Stimulated activated CD8-positive, alpha-beta memory T cell treated with anti-CD3 and anti-CD28 coated beads, Interleukin-4, amount 100 ng/mL, for 4 hours (primary cell): ENCODE measurements at places on chromosomes 13 and 19.

GRCh38 chr13:91319996-91320395, 27.5 kb upstream of the MIR17HG start:
- DNase-seq: no peak

DNA sequence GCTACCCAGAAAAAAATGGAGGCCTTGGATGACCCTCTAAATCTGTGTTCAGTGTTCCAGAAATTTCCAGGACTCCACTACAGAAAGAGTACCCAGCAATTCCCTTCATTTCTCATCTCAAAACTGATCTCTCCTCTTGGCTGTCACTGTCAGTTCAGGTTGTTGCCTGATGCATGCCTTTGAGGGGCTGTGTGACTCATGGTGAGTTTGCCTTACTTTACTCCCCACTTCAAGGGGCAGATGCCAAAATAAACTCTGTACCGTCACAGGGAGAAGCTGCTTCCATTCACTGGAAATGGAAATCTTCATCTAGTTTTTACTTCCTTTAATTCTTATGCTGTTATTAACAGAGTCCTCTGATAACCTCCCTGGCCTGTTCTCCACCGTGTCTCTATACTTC, 1075.0 kb downstream of the DIAPH3 start:
- no peak for DNase-seq

- DNase-seq: no peak
Observed at GRCh38 chr13:51284339-51284738, 55.2 kb upstream of the SERPINE3 start.

GRCh38 chr19:7349961-7350711, 1.4 kb downstream of the ARHGEF18 start:
- no peak for DNase-seq

DNA sequence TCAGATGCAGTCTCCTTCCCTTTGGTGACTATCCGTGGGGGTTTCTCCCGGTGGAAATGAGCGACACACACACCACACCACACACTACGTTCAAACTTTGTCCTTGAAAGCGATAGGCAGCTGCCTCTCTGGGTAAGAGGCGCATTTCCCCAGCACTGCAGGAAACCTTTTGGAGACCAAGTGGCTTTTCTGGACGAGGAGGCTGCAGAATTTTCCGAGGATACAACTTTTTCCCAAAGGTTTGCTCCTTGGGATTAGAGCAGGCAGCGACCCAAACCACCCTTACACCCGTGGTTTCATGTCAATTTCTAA, 38.2 kb upstream of the FLT1 start:
- no peak for DNase-seq

- DNase-seq: no peak
Observed at GRCh38 chr13:77861741-77862140, 56.9 kb downstream of the EDNRB start.

- DNase-seq: no peak
Observed at GRCh38 chr13:25901460-25902376, 150.1 kb downstream of the SHISA2 start.

GRCh38 chr19:35673121-35673804, 6.9 kb downstream of the UPK1A start:
- peak; percentile 12 for DNase-seq

GRCh38 chr13:65943708-65944107, 1286.4 kb downstream of the PCDH9 start:
- no peak for DNase-seq

- DNase-seq: no peak
Observed at GRCh38 chr13:45199711-45200110, 1.1 kb downstream of the KCTD4 start.

DNA sequence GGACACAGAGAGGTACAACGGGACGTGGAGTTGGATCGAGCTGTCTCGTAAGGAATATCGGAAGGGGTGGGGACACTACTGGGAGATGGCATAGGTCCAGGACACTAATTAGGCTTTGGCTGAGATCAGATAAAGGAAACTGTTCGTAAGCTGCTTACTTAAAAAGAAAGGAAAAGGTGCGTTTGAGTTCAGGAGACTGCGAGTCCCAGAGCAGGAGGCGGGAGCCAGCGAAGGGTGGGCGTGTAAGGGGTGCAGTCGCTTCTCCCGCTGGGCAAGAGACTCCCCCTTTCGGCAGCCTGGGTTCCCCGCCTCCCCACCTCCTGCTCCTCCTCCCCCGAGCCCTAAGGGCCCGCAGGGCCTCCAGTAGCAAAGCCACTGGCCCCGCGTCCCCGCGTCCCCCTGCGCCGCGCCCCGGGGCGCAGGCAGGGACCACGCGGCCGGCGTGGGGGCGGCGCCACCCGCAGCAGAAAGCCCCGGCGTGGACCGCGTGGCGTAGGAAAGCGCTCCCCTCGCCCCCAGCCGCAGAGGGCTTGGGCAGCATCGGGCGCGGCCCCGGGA, 547 bp downstream of the ABCC4 start:
- DNase-seq: peak; percentile 29

GRCh38 chr13:43782686-43783085, 4.1 kb downstream of the ENOX1 start:
- DNase-seq: no peak

- DNase-seq: no peak
Observed at GRCh38 chr13:49395451-49395865, 48.4 kb downstream of the CAB39L start.

GRCh38 chr19:38034492-38034860, 127.5 kb downstream of the SIPA1L3 start:
- no peak for DNase-seq

GRCh38 chr19:3409346-3410064, 43.1 kb downstream of the NFIC start:
- DNase-seq: no peak

- DNase-seq: no peak
Observed at GRCh38 chr13:99542788-99543406, 41.6 kb downstream of the TM9SF2 start.

DNA sequence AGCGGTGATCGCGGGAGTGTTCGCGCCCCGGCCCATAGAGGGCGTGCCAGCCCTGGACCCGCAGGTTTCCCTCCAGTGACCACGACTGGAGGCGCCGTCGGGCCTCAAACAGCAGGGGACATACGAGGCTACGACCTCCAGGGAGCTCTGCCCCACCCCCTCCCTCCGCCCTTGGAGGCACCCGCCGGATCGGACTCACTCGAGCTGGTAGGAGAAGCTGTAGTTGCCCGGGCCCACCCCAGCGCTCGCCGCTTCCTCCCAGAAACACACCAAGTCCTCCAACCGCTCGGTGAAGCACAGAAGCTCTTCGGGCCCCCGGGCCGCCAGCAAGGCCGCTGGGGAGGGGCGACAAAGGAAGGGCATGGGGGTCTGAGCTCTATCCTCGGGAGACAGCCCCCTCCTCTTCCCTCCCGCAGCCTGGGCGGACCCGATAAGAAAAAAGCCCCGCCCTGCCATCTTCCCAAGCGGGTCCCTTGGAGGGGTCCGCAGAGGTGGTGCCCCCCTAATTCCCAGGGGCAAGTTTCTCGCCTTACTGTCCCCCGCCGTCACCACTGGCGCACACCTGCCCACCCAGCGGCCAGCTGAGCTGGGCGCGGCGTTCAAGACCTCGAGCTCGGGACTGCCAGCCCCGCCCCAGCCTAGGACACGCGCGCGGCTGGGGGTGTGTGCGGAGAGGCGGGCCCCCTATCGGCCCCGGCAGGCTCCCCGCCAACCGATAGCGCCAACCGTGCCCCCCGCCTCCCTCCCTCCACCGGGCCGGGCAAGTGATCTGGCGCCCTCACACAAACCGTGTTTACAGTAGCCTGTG, 1.0 kb downstream of the EPOR start:
- no peak for DNase-seq

DNA sequence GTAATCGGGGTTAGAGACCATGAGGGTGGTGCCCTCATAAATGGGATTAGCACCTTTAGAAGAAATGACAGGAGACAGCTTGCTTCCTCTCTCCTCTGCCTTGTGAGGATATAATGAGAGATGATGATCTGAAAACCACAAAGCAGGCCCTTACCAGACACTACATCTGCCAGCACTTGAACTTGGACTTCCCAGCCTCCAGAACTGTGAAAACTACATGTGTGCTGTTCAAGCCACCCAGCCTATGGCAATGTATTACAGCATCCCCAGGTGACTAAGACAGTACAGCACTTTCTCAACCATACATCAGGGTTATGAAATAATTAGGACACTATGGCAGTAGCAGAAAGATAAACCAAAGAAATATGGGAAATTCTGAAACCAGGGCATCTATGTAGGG, 7.4 kb downstream of the ZNF564 start:
- no peak for DNase-seq

DNA sequence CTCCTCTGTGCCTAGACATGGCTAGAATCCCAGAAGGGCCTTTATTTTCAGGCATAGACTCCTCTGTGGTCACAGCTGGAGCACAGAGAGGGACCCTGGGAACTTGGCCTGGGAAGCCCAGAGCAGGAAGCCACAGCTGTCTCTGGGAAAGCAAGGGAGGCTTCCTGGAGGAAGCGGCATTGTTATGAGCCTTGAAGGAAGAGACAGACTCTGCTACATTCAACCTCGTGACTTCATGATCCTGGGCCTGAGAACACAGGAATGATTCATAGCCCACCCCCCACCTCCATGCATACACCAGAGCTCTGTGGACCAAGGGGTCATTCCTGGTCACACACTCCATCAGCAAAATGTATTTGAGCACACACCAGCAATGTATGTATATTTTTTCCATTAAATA, 8.6 kb downstream of the RDH8 start:
- DNase-seq: no peak

GRCh38 chr19:43725468-43725867, 9.6 kb downstream of the IRGC start:
- no peak for DNase-seq

GRCh38 chr13:98976941-98977340, 923 bp downstream of the DOCK9 start:
- no peak for DNase-seq

DNA sequence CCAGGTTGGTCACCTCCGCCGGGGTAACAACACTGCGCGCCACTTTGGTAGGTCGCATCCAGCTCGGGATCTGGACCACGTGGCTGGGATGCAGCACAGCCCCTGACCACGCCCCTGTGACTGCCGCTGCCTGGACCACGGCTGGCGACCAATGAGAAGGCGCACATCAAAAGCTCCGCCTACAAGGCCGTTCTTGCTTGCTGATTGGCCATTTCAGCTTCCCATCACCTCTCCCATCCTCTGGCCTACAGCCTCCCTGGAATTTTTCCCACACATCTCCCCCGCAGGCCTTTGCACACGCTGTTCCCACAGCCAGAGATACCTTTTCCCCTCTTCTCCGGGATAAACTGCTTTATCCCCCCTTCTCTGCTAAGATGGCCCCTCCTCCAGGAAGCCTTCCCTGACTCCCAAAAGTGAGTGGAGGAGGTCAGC, 12.5 kb upstream of the MAP1S start:
- no peak for DNase-seq

DNA sequence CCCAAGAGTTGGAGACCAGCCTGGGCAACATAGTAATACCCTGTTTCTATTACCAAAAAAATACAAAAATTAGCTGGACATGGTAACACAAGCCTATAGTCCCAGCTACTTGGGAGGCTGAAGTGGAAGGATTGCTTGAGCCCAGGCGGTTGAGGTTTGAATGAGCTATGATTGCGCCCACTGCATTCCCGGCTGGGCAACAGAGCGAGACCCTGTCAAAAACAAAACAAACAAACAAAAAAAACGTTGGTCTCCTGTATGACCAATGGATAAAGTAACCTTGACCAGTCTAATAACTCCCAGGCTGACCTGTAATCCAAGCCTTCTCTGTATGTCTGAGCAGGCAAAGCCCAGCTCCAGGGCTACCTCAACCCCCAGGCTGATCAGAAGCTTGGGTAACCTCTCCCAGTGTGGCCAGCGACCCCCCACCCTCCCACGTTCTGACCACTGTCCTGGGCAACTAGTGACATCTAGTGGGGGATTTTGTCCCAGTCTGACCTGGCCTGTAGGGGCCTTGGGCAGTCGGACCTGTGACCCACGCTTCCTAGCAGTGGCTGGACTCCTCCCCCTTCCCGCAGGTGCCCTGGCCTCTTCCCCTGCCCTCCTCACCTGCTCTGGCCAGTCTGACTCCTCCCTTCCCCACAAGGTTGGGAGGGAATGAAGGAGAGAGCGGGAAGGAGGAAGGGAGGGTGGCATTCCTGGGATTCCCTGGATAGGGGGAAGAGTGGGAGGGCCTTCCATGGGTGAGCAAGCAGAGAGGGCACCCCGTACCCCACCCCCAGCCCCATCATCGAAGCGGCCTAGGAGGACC, 1.0 kb upstream of the BCAM start:
- DNase-seq: no peak

GRCh38 chr13:32538143-32538620, 413 bp downstream of the N4BP2L2 start:
- DNase-seq: no peak

- DNase-seq: no peak
Observed at GRCh38 chr19:44498988-44499387, 1.3 kb downstream of the ZNF180 start.

DNA sequence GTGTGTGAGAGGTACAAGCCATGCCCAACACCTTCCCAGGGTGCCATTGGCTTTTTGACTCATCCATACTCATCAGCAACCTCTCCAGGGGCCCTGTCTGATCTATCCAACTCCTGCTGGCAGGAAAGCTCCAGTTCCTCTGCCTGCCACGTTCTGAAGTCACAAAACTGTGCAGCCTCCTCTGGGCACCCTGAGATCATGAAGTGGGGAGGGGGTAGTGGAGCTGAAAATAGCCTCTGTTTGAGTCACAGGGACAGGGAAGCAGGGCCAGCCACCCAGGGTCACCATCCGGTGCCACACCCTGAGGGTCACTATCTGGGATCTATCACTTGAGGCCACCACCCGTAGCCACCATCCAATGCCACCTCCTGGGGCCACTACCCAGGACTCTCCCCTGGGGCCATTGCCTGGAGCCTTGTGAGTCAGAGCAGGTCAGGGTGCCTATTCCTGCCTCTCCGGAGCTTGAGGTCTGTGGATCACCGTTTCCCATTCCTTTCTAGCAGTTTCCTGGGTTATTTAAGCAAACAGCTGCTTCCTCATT, 172.1 kb downstream of the NUFIP1 start:
- DNase-seq: no peak

DNA sequence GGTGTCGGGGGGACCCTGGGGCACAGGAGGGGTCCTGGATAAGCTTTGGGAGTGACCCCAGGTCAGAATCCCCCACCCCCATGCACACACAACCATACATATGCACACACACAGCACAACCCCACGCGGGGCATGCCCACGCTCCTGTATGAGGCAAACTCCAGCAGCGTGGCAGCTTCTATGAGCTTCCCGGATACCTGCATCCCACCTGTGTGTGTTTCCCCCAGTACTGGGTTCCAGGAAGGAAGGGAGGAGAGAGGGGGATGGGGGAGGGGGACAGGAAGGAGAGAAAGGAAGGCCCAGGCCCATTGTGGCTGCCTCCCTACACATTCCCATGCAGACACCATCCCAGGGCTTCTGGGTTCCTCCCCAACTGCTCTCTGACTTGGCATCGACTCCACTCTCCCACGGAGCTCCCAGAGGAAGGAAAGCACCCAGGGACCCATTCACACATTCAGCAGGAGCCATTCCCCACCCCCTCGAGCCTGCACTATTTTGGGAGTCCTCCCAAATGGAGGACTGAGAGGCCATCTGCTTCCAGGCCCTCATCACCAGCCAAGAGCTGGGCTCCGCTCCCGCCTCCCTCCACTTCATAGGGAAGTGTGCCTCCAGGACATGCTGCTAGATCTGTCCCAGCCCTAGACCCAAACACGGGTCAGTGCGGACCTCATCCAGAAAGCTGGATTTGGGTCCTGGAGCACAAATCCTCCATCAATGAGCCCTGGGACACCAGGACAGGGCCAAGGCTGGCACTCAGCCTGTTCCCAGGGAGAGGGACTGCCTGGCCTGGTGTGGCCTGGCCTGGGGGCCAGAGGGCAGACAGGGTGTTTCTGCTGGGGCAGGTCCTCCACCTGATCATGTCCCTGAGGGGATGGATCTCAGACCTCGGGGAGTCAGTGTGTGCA, 13.2 kb downstream of the PRR36 start:
- DNase-seq: no peak

- DNase-seq: peak; percentile 73
Observed at GRCh38 chr19:52922841-52923777, at the start of gene ZNF888. TSS of gene ZNF888 (minus strand) at chr19:52923428. CDS start at chr19:52917873, 5,555 bp downstream.
